Calu3 (cell line): ENCODE measurements at places on chromosomes 5 and 9.

- no peak for DNase-seq
These were observed 102.0 kb upstream of the TSLP start for GRCh38 chr5:110969502-110969901.

DNA sequence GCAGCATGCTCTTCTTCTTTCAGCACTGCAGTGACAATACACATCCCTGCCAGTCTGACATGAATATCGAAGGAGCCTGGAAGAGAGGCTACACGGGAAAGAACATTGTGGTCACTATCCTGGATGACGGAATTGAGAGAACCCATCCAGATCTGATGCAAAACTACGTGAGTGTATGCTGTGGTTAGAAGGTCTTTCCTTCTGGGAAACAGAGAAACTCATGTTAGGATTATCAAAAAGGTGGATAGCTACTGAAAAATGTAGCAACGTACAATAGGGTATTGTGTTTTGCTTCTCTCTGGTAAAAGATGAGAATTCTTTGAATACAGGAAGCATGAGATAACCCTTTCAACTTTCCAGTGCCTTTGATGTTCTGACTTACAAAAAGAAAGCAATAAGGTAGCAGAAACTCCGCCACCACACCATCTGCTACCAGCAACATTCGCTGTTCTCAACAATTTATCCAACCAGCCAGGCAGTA is 133.3 kb downstream of the PCSK5 start:
- DNase-seq = no peak

GRCh38 chr9:64773491-64773931 is 511.5 kb downstream of the FOXD4L5 start:
- DNase-seq = no peak

- DNase-seq = no peak
These were observed 10.0 kb upstream of the DOLPP1 start for GRCh38 chr9:129070696-129071525.

- peak; percentile 58 for DNase-seq
These were observed 535 bp upstream of the NFIB start for GRCh38 chr9:14314424-14314928.

DNA sequence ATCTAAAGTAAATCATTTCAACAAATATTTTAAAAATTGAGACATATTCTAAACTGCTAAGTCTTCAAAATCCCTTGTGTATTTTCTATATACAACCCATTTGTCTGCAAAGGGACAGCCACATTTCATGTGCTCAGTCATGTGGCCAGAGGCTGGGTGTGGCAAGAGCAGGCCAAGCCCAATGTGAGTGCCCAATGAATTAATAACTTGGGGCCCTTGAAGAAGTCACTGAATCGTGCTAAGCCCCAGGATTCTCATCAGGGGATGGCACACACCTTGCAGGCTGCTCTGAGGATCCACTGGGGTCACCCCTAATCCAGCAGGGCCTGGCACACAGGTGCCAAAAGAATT is 78.2 kb upstream of the SMIM23 start:
- no peak for DNase-seq

DNA sequence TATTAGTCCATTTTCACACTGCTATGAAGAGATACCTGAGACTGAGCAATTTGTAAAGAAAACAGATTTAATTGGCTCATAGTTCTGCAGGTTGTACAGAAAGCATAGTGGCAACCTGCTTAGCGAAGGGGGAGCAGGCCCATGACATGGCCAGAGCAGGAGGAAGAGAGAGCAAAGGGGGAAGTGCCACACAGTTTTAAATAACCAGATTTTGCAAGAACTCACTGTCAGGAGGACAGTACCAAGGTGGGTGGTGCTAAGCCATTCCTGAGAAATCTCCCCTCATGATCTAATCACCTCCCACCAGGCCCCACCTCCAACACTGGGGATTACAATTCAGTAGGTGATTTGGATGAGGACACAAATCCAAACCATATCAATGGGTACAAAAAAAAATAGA is 16.8 kb upstream of the PCSK5 start:
- no peak for DNase-seq

- no peak for DNase-seq
These were observed 111.4 kb upstream of the FER start for GRCh38 chr5:108636135-108636853.

GRCh38 chr9:131574730-131575640 is 29.7 kb downstream of the PRRT1B start:
- DNase-seq = no peak

DNA sequence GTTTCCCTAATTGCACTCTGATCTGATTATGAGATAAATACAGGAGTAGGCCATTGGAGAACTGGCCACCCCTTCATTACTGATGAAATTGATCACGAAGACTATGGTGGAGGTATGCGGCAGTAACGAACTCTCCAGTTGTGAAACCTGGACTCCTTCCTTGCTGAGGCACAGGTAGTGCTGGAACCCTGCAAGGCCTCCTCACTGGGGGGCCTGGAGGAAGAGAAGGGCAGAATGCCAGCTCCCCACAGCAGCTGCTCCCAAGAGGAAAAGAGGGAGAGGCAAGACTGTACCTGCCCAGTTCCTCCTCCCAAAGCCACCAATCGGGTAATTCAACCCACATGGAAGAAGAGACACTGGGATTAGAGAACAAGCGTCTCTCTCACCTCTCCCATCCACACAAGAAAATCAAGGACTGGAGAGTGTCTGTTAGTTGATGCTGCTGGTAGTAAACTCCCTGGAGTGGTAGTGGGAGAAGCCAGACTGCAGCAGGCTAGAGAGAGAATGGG is 19.1 kb upstream of the TRIO start:
- DNase-seq = no peak

- no peak for DNase-seq
These were observed 53.0 kb downstream of the GADD45G start for GRCh38 chr9:89657765-89658164.

- DNase-seq = peak; percentile 71
These were observed 98.9 kb upstream of the CPEB4 start for GRCh38 chr5:173789031-173789920.

DNA sequence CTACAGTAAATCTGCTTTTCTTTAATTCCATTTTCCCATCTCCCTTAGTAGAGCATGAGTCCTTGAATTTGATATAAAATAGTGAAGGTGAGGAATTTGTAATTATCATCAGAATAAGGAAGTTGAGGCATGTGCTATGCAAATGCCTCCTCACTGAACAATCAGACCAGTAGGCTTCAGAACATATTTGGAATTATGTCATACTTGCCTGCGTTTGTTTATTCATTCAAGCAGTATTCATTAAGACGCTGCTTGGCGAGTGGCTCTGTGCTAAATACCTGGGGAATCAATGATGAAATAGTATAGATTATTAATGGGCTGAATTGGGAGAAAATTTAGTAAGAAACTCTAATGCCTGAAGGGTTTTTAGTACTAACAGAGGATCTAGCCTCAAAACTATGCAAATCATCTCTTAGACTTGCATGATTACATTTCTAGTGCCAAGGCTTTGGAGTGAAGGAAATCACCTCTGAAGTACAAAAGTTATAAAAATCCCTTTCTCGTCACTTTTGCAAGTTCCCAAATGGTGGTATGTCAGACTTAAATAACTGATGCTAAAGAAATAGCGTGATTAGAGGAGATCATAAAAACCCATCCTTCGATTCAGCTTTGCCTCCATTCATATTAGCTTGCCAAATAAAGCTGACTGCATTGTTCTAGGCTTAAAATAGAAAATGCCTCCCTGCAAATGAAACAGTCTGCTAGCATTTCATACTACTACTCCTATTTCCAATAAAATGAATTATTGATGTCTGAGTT is 141.7 kb downstream of the PCSK5 start:
- no peak for DNase-seq

DNA sequence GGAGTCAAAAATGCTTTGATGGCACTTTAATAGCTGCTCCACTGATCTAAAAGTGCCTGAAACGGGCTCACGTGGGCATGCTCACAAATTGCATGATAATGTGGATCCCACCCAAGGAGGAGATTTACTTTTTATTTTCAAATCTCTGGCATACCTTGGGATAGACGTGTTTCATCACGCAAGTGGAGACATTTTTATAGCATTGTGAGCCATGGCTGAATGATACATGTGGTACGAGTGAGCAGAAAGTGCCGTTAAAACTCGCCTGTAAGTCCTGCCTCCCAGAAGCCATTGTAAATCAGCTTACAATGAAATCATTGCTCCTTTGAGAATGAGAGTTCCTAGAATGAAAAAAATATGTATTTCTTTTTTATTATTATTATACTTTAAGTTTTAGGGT is 514.7 kb downstream of the MAT2B start:
- no peak for DNase-seq

DNA sequence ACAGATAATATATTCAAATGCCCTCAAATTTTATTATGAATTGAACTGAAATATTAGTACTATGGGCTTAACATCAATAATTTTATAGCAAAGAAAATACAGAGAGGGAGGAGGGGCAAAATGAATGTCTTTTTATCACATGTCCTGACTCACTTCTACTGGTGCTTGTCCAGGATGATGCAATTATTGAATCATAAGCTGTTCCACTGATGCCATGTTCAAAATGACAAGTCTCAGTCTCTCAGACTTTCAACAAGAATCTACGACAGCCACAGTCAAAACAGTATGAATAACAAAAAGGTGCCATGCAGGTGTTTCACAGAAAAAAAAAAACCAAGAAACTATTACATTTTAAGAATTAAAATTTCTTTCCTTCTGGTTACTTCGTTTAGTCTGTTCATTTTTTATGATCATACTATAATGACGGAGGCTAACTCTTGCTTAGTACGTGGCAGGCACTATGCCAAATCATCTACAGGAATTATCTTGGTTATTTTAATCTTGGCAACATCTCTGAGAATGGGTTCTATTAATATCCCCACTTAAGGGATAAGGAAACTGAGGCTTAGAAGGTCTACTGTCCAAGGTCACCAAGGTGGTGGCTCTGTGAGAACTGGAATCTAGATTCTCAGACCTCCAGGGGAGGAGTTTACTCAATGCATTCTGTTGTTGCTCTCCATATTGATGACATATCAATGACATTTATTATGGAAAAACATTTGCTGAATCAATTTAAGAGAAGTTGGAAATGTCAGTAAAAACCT is 61.5 kb downstream of the NR3C1 start:
- no peak for DNase-seq

- no peak for DNase-seq
These were observed 103.9 kb upstream of the NR5A1 start for GRCh38 chr9:124611106-124611505.

GRCh38 chr9:16062542-16063240 is 509.8 kb downstream of the CCDC171 start:
- peak; percentile 67 for DNase-seq

GRCh38 chr5:175603987-175604739 is 53.7 kb upstream of the HRH2 start:
- DNase-seq = no peak

- DNase-seq = no peak
These were observed 2061.2 kb upstream of the CDH9 start for GRCh38 chr5:29099585-29099984.

DNA sequence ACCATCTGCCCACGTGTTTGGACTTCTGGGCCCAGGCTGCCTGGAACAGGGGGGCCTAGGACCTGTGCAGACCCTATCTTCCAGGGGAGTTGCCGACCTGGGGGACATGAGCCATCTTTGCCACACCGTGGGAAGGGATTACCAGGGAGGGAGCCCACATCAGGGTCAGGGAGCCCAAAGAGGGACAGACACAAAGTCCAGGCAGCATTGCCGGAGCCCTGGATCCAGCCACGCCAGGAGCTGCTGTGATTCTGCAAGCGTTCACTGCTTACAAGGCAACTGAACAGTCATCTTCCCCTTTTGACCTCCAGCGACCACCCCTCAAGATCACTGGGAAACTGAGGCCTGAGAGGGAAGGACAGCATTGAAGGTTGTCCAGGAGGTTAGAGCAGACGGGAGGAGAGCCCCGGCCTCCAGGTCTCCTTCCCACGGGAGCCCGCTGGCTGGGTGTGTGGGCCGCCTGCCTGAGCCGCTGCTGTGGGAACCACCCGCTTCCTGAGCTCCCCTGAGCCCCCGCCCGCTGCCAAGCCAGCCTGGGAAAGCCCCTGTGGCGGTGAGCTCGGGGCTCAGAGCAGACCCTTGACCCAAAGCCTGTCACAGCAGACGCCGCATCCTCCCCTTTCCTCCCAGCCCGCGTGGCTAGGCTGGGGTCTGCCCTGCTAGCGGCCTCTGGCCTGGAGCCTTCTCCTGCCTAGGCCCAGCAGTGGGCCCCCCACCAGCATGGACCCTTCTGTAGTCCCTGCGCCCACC is 17.1 kb upstream of the NOTCH1 start:
- DNase-seq = no peak

GRCh38 chr5:58263296-58263695 is 196.6 kb downstream of the PLK2 start:
- no peak for DNase-seq

DNA sequence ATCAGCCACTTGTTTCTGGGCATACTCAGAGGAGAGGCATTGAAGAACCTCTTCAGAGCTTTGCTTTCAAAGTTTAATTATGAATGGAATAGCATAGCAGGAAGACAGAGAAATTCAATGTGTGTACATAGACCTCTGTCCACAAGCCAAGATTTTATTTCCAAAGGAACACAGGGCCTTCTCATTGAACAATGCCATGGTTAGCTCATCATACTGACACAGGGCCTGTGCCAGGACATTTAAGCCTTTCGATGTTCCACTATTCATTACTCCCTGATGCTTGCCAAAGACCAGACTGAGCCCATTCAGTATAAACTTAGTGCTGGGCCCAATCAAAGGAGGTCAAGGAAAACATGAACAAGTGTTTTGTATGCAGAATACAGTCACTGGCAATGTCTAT is 280.8 kb downstream of the FBXL17 start:
- no peak for DNase-seq

GRCh38 chr9:122370869-122371755 is at the start of gene PTGS1:
PTGS1 (plus strand) TSS chr9:122371024; CDS start chr9:122371085, 61 bp downstream.
- DNase-seq = peak; percentile 19

DNA sequence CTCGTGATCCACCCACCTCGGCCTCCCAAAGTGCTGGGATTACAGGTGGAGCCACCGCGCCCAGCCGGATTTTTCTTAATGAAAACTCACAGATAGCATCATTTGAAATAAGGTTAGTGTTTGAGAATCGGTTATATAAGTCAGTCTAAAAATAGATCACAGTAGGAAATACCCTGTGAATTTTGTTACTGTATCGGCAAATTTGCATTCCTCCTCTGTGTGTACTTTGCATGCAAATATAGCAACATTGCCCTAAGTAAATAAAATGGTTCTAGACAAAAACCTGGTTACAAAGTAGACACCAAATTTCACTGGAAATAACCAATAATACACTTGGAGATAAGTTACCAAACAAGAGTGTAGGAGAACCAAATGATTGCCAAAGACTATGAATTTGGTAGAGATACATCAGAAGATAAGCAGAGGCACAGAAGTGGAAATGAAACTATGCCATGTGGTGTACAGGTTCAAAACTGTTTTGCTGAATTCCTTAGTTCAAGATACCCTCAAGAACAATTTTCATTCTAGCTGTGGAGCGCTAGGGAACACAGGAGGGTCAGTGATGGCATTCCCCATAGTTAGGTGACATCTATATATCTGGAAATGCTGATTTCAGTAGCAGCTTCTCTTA is 58.1 kb downstream of the ICE1 start:
- no peak for DNase-seq

GRCh38 chr9:16133032-16133431 is 580.2 kb downstream of the CCDC171 start:
- no peak for DNase-seq
